Activated CD8-positive, alpha-beta memory T cell treated with anti-CD3 and anti-CD28 coated beads for 1 hour (primary cell): ENCODE measurements at places on chromosomes 7 and 10.

DNA sequence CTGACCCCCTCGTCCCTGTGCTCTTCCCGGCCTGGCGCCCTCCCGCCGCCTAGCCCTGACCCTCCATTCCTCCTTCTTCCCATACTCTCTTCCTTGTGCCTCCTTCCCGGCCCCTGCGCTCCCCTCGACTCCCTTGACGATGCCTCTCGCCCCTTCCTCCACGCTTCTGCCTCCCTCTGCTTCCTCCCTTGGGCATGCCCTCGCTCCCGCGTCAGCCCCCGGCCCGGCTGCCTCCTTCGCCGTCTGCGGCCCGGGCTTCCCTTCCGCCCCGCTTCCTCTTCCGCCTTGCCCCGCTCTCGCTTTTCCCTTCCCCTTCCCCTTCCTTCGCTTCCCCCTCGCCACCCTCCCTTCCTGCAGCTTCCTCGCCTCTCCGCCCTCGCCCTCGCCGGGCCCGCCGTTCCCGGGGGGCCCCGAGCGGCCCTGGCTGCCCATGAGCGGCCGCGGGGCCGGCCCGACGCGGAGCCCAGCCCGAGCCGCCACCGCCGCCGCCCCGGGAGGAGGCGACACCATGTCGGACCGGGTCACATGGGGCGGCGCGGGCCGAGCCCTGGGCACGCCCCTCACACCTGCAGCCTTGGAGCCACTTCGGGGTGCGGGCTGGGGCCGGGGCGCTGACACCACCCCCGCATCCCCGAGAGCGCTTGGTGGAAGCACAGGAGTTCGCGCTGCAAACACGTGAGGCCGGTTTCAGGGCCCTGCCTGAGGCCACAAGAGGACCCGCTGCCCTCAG lies at the start of gene FBXW4:
FBXW4 (minus strand) TSS at position 497 of the 730 bp plus-strand sequence; CDS start at position 432, 65 bp downstream.
- DNase-seq = peak; percentile 59

DNA sequence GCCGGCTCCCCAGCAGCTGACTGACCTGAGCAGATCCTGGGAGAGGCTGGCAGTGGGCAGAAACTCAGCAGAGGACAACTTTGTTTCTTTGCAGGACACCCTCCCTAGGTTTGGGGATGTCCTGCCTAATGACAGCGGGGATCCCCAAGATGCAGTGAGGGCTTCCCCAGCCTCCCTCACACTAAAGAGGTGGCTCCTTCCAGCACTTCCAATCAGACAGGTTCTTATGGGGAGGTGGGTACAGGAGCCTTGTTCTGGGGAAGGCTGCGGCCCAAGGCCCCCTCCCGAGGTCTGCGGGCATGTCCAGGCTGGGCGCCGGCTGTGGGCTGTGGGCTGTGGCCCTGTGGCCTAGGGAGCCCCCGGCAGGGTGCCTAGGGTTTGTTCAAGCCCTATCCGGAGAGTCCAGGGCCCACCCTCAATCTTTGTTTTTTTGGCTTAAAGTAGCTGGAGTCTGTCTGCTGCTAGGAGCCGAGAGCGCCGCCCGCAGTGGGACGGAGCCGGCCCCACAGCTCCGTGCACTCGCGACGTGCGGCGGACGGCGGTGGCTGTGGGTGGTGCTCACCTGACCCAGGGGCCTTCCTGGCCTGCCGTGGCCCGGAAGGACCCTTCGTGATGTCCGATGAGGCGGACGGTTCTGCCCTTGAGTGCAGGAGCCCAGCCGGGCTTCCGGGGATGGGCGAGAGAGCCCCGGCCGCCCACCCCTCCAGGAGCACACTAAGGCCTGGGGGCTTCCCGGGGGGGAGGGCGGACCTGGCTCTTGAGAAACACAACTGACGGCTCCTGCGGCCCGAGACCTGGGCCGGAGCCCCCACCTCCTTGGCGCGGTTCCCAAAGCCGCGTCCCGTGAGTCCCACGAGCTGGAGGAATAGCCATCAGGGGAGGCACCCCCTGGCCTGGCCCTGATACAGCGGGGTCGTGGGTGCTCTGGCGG lies 57.2 kb downstream of the PDGFA start:
- no peak for DNase-seq

GRCh38 chr10:1122349-1122748 lies 66.2 kb downstream of the WDR37 start:
- no peak for DNase-seq

DNA sequence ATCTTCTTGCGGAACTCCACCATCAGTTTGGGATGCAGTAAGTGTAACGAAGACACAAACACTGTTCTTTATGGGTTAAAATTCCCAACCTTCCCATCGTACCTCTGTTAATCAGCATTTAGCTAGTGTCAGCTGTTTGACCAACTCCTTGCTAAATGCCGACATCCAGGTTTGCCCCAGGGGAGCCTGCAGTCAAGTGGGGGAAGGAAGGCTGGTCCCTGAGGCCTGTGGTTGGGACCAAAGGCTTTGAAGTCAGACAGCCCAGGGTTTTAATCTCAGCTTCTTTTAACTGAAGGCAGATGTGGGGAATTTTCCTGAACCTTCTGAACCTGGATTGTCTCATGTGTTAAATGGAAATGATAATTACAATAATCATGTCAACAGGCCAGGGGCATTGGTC lies 443.7 kb downstream of the GLRX3 start:
- no peak for DNase-seq

DNA sequence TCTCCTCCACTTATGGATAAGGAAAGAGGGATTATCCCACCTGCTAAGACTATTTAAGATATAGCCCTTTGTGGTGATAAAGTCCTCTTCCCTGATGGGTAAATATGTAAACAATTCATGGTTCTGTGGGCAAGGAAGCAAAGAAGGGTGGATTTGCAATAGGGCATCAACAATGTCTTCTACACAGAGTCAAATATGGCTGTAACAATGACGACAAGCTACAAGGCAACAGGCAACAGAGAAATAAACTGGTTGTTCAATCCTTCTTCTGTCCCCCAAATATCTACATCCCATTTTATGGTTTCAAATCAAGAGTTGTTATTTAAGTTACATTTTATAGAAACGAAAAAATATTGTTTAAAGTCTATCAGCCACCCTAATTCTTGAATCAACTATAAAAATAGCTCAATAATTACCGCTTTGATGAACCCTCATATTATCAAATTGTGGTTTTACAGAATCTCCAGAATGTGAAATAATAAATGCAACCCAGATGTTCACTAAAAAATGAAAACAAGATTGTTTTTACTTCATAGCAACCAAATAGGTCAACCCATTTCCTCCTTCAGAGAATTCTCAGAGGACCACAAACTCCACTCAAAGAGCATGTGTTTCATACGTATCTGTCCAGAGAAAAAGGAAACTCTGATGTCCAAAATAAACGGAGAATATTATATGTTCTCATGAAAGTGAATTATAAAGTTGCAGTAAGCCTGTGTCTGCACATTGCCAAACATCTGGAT lies 13.8 kb downstream of the CYTH3 start:
- DNase-seq = no peak

GRCh38 chr7:137025469-137026175 lies 157.2 kb downstream of the CHRM2 start:
- no peak for DNase-seq

GRCh38 chr7:34454381-34454780 lies 203.6 kb upstream of the NPSR1 start:
- DNase-seq = no peak

DNA sequence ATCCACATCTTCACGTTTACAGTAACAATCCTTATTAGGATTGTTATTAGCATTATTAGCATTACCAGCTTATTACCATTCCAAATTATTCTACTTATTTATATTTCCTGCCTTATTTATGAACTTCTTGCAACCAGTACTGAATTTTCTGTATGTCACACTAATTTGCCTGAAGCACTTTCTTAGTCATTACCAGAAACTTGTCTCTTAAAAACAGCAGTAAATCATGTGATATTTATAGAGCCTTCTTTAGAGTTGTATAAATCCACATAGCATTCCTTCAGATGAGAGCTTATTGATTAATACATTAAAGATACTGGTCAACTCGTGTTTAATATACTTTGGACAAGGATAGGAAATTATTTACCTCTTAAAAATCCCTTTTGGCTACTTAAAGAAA lies 618.6 kb downstream of the SUGCT start:
- DNase-seq = no peak

DNA sequence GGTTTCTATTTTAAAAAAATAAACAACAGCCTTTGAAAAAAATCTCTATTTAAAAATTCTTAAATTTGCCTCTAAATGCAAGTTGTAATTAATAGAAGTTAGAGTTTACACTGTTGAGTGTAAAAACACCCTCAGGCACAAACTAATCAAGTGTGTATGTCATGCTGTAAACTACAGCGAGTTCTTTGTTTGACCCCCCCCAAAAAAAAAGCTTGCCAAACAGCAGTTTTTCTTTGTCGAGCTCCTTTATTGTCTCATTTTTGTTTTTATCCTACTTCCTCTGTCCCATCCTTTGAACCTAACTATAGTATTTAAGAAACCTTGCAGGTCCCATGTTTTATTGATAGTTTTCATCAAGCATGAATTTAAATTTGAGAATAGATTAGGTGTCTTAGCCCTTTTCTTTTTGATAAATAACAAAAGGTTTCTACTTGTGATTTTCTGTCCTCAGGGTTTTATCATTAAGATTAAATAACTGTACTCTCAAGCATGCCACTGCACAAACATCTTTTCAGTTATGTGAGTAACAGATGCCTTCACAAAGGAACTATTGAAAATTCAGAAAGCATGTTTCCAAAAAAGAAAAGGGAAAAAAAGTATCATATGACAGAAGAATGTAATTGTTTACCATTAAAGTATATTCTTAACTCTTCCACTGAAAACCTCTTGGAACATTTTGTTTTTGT lies 176.0 kb downstream of the ARID5B start:
- no peak for DNase-seq

DNA sequence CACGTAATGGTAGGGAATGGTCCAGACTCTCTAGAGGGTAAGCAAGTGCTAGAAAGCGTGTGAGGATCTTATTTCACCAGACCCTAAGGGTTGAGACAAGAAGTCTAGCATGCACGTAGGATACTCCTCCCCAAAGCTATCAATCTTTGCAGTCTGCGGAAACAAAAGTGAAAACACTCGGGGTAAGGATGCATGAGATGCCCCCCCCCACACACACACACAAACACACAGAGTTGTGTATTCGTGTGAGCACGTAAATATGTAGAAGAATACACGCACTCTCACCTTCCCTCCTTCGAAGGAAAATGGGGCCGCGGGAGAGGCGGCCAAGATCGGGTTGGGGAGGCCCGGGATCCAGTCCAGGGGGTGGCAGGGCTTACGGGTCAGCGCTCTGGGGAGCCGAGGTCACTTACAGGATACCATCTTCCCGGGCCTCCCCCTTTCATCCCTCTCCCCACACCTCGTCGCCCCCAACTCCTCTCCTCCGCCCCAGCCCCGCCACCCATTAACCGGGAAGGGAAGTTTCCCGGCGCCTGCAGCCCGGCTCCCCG lies 455 bp downstream of the CUL2 start:
- no peak for DNase-seq

DNA sequence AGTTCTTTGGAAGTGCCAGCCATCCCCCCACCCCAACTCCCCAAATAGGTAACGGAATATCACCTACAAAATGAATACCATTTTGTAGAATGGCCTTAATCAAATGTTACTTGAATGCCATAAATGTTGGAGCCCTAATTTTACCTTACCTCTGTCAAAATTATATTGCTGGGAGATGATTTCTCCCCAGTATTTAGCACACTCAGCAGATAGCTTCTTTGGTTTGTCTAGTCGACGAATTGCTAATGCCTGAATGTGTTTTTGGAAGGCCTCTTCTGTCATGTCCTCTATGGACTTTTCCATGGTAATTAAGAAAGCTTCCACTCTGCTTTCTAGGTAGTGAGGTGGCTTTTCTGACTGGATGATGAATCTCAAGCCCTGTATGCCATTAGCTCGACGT lies 110.3 kb downstream of the IDE start:
- DNase-seq = no peak

- DNase-seq = no peak
Measured at GRCh38 chr7:152911922-152912321, 152.4 kb downstream of the ACTR3B start.

GRCh38 chr7:11959121-11959520 lies 127.1 kb upstream of the THSD7A start:
- no peak for DNase-seq

- no peak for DNase-seq
Measured at GRCh38 chr7:15284396-15284795, 277.4 kb downstream of the AGMO start.

DNA sequence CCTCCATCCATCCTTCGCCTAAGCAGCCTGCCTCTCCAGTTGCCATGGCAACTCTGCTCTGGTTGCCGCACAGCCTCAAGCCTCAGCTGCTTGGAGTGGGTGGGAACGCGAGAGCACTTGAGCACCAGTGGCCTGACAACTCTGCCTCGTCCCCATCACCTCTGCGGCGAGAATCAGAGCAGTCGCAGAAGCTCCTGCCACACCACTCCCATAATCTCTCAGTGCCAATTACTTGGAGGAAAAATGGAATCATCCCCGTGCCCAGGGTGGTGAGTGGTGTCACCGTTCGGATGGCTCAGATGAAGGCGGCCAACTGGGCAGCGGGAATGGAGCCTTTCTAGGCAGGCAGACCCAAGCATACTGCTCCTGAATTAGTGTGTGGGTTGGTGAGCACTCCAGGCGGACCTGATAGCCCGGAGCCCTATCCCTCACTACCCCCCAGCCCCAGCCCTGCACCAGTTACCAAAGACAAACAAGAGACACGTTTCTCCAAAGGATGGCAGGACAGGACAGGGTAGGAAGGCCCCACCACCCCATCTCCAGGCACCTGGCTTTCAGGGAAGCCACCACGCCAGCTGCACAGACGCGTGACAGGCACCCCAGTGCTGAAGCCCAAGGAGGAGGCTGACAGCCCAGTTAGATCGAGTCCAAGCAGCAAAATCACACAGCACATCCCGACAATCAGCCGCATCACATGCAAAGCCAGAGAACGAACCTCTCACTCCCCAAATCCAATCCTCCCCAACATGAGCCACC lies 335.4 kb downstream of the PTPRN2 start:
- no peak for DNase-seq

DNA sequence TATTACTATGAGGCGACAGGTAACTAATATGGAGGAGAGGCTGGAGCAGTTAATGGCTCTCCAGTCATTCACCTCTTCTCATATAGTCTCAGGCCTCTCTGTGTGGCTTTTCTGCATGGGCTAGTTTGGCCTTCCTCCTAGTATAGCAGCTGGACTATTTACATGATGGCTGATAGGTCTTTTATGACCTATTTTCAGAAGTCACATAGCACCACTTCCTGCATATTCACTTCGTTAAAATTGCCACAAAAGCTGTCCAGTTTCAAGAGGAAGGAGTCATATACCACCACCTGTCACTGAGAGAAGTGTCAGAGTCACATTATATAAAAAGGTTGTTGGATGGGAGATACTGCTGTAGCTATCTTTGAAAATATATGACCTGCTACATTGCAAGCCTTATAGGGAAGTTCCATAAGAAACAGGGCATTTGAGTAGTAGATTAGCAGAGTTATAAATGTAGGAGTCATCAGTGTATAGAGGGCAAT lies 8.0 kb upstream of the DMTF1 start:
- DNase-seq = no peak

DNA sequence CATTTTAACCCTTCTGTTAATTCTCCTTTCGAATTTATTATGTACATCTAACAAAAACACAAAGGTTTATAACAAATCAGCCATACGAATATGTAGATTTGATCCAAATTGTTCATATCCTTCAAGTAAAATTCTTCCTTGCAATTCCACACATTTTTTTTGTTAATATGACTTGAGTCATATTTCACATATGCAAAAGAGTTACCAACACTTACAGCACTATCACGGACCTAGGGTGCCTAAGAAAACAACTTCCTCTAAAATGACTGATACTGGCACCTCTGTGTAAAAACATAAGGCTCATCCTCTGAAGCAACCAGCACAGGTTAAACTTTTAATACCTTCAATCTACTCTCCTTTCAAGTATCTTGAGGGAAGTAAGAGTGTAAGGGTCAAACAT lies 451.8 kb downstream of the SEMA3D start:
- DNase-seq = no peak
